Activated naive CD8-positive, alpha-beta T cell treated with anti-CD3 and anti-CD28 coated beads, Interleukin-2, amount 10 ng/mL, durations not matched to agents 7 days and 5 days (primary cell): ENCODE measurements at places on chromosomes 2 and 18. TPM values are rescaled to one million over a fixed set of nuclear protein-coding genes. Genes with fewer than 3 reads are reported as not detected.
A peak's percentile ranks its signal among the peaks of the same experiment; 100 is the strongest.

The TNFRSF11A gene
- 8.0 TPM for total RNA-seq

The GPATCH11 gene
- 10.3 TPM for total RNA-seq

GRCh38 chr2:227671170-227671905 lies 4.7 kb downstream of the SCYGR5 start:
- H3K4me3 ChIP-seq, result no peak overlapping the region
- no peaks in the 10 kb centered on the region for H3K4me1 ChIP-seq
- no peaks in the 10 kb centered on the region for H3K36me3 ChIP-seq
- H3K27me3 ChIP-seq, result no peaks in the 10 kb centered on the region
- H3K27ac ChIP-seq, result no peak overlapping the region

GRCh38 chr18:77634494-77634893 lies 384.8 kb downstream of the GALR1 start:
- no peaks in the 10 kb centered on the region for H3K36me3 ChIP-seq
- peaks cover 6% of the 10 kb centered on the region for H3K27me3 ChIP-seq
- no peak overlapping the region for H3K27ac ChIP-seq
- no peak overlapping the region for H3K4me3 ChIP-seq
- DNase-seq, result no peak
- H3K4me1 ChIP-seq, result no peaks in the 10 kb centered on the region

DNA sequence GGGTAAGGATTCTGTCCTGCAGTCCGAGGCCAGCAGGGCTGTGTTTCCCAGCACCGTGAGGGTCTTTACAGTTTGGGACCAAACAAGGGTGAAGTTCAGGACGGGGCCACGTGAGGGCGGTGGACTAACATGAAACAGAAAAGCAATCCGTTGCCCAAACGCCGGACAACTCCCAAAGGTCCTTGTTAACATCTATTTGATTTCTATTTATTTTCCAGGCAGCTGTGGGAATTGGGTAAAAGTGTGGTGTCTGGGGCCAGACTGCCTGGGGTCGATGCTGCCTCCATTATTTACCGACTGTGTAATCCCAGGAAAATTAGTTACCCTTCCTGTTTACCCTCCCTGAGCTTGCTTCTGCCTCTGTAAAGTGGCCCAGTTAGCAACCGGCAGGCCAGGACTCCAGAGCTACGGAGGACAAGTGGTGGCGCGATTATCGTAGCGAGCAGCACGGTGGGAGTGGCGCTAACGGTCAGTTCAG lies 66.3 kb upstream of the TCF7L1 start:
- H3K4me3 ChIP-seq, result no peak overlapping the region
- H3K36me3 ChIP-seq, result no peaks in the 10 kb centered on the region
- H3K27me3 ChIP-seq, result peaks cover 30% of the 10 kb centered on the region
- peak; percentile 45 for DNase-seq
- peaks cover 2% of the 10 kb centered on the region for H3K4me1 ChIP-seq

GRCh38 chr2:54598347-54599325 lies 124.8 kb upstream of the EML6 start:
- DNase-seq, result no peak
- no peak overlapping the region for H3K27ac ChIP-seq
- peaks cover 80% of the 10 kb centered on the region for H3K4me1 ChIP-seq
- H3K4me3 ChIP-seq, result no peak overlapping the region

DNA sequence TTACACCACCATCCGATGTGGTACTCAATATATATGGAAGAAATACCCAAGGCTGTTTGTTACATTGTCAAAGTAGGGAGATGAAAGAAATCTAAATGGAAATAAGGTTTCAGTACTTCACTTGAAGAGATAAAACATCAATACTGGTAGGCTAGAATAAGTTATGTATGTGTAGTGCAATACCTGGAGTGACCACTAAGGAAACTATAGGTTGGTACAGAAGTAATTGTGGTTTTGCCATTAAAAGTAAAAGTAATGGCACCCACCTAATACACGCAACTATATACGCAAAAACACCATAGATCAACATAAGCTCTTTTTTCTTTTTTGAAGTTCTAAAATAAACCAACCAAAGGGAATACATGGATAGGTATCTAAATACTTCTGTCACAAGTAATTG lies 143.2 kb upstream of the KYNU start:
- no peak overlapping the region for H3K4me3 ChIP-seq
- no peaks in the 10 kb centered on the region for H3K27me3 ChIP-seq
- H3K36me3 ChIP-seq, result no peaks in the 10 kb centered on the region
- H3K4me1 ChIP-seq, result no peaks in the 10 kb centered on the region
- no peak overlapping the region for H3K27ac ChIP-seq
